ENCODE measurements at places on chromosomes 2 and 18.

- DNase-seq: no peak
These were observed 97.7 kb downstream of the DPP4 start for GRCh38 chr2:161976295-161976694.

- DNase-seq: no peak
These were observed 51.1 kb upstream of the SLC66A3 start for GRCh38 chr2:11103984-11104793.

GRCh38 chr2:119638685-119639554 lies 40.1 kb upstream of the TMEM177 start:
- no peak for DNase-seq

- no peak for DNase-seq
These were observed 71.7 kb upstream of the MYO3B start for GRCh38 chr2:170106102-170106840.

DNA sequence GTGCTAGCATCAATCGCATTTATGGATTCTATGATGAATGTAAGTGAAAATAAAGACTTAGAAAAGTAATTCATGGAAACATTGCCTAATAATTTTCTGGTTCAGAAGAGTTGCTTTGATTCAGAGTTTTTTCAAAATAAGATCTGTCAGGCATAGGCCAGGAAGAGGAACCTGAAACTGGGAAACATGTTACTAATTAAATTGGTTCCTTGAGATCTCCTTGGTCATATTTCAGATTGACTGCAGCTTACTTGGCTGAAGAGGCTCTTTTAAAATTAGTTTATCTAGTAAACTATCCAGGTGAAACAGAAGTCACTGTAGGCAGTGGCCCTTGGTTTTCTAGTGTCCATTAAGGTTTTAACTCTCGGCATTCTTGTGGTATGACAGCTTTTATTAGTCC lies 27.4 kb downstream of the PPP1CB start:
- DNase-seq: no peak

GRCh38 chr2:188629753-188630527 lies 338.3 kb downstream of the GULP1 start:
- no peak for DNase-seq

- no peak for DNase-seq
These were observed 210.3 kb downstream of the CLIP4 start for GRCh38 chr2:29325544-29325943.

DNA sequence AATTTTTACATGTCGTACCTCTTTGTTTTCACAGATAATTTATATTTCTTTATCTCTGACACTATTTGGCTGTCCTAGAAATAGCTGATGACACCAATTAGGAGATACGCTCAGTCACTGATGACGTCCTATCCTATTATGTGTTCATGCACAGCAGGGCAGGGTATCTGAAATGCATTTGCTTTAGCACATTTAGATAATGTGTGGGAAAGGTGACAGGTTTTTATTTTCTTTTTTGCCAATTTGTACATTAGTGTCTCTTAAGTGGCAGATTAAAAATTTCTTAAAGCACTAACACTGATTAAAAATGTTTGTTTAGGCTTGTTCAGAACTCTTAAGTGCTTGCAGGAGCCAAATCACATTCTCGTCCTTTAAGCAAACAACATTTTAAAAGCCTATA lies 39.7 kb downstream of the CDC42EP3 start:
- DNase-seq: no peak

DNA sequence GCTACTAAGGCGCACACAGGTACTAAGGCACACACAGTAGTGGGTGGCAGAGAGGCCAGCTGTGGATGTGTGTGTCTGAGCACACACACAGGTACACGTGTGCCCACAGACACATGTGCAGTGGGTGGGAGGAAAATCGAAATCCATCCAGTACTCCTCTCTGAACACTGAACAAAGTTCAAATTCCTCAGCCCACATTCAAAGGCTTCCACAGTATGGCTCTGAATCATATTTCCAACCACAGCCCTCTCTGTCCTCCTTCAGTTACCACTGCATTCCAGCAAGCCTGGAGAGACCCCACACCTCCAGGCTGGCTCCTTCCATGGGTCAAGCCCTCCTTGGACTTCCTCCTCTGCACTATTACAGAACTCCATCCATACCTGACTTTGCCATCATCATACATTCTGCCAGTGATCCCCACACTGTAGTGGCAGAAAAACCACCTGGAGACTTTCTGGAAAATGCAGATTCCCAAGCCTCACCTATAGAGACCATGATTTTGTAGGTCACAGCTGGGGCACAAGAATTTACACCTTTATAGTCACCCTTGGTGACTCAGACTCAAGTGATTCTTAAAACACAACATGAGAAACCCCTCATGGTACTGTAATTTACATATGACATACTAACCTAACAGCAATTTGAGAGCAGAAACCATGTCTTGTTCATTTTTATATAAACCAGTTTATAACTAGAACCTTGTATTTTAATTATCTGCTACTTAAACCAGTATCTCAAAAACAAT lies 31.4 kb downstream of the EPG5 start:
- DNase-seq: no peak

GRCh38 chr2:151881342-151881741 lies 53.1 kb upstream of the ARL5A start:
- no peak for DNase-seq

DNA sequence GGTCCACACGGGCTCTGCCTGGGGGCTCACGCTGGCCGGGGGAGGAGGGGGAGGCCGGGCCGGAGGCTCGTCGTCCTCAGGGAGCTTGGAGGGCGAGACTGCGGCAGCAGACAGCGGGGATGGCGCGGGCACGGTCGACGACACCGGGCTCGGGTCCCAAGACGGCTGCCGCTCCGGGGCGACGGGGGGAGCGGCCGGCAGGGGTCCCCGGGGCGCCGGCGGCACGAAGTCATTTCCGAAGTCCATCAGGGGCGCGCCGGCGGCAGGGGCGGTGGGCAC lies 491 bp downstream of the RTN4 start:
- DNase-seq: no peak

DNA sequence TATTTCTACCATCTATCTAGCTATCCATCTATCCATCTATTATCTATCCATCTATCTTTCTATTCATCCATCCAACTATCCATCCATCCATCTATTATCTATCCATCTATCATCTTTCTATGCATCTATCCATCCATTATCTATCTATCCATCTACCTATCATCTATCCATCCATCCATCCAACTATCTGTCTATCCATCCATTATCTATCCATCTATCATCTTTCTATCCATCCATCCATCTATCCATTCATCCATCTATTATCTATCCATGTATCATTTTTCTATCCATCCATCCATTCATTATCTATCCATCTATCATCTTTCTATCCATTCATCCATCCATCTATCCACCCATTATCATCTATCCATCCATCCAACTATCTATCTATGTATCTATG lies 24.6 kb upstream of the ZNF407 start:
- no peak for DNase-seq

- no peak for DNase-seq
These were observed 8.3 kb upstream of the CHST10 start for GRCh38 chr2:100425573-100426383.

- no peak for DNase-seq
These were observed 9.8 kb downstream of the CAVIN2 start for GRCh38 chr2:191836853-191837769.

Measured in stimulated activated CD4-positive, alpha-beta T cell treated with anti-CD3 and anti-CD28 coated beads, Interleukin-15, amount 100 ng/mL, for 48 hours (primary cell).